ENCODE measurements at places on chromosomes 7 and 10.

GRCh38 chr10:11525503-11525902 is 85.9 kb downstream of the USP6NL start:
- DNase-seq: no peak

DNA sequence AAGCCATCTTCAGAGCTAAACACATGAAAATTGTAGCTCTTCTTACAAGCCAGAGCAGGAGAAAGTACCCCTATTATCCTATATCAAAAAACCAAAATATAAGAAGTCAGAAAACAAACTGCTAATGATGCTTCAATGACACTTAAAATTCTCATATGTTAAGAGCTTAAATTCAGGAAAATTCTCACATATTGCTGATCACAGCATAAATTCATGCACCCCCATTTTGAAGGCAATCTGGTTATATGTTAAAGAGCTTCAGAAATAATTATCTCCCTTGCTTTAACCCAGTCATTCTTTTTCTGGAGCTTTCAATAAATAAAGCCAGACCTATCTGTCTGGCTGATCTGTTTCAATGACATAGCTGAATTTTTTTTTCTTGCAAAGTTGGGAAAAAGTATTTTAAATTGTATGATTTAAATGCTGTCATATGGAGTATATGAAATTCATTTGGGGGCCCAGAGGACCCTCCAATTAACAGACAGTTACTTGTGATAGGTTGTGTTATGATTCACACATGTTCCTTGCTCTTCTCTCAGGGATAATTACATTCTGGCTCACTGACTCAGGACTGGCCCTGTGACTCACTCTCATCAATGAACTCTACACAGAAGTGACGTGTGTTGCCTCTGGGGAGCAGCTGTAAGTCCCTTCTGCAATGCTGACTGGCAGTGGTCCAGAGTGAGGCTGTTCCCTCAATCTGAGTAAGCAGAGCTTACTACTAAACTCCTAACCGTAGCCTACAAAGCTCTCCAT is 85.2 kb downstream of the HGF start:
- no peak for DNase-seq

DNA sequence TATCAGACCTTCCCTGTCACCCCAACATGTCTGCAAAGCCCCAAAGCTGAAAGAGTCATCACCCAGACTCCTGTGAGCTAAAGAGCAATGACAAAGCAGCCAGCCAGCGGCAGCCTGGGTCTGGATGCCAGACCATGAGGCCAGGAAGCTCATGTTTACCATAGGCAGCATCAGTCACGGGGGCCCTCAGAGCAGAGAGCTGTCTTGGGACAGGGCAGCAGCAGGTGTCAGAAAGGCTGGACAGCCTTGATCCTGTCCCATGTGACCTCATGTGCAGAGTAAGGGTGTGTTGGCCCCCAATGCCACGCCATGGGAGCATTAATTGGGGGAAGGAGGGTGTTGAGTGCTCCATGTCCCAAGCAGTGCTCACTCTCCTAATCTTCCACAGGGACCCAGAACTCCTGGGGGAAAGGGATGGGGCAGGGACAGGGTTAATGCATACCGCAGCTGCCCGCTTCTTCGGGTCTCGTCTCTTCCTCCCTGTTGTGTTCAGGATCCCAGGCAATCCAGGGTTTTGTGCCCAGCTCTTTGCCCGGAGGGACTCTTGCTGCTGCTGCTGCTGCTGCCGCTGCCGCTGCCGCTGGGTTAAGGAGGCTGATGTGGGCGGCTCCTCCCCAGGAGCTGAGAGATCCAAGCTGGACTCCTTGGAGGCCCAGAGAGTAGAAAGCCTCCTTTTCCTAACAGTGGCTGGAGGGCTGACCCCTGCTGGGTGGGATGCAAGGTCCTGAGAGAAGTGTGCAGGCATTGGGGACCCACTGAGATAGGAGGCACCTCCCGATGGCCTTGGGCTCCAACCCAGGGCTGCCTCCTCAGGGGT is 7.1 kb downstream of the CCDC201 start:
- DNase-seq: no peak

DNA sequence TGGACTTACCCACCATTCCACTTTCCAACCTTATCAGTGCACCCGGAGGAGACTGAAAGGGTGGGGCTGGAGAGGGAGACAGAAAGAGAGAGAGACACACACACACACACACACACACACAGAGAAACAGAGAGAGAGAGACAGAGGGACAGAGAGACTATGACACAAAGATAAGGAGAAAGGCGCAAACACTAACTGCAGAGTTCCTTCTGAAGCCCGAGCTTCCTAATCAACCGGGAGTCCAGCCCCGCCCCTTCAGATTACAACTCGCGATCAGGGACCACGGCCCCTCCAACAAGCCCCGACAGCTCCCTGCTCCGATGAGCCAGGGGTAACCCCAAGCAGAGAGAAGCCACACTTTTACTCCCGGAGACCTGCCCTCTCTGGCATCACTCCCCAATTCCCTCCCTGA is 499 bp downstream of the GAL3ST4 start:
- no peak for DNase-seq

GRCh38 chr7:98265841-98266271 is 13.8 kb upstream of the TECPR1 start:
- no peak for DNase-seq

DNA sequence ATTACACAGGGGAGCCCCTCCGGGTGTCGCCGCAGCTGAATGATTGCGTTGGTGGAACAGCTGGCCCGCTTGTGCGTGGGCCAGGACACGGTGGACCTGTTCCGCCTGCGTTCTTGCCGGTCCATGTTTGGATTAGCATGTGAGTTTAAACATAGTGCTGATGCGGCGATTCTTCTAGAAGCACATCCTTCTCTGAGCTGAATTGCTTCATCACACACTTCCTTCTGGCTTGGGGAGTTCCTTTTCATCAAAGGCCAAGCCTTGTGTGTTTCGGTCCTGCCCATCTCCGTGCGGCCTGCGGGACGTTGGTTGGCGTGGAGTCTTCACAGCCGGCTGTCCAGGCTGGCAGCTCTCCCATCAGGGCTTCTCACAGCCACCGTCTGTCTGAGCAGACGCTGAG is 45.5 kb upstream of the SLC29A4 start:
- DNase-seq: no peak

GRCh38 chr7:139808427-139808826 is 20.6 kb upstream of the TBXAS1 start:
- no peak for DNase-seq

- no peak for DNase-seq
Observed at GRCh38 chr7:30237271-30237695, 47.1 kb upstream of the ZNRF2 start.

DNA sequence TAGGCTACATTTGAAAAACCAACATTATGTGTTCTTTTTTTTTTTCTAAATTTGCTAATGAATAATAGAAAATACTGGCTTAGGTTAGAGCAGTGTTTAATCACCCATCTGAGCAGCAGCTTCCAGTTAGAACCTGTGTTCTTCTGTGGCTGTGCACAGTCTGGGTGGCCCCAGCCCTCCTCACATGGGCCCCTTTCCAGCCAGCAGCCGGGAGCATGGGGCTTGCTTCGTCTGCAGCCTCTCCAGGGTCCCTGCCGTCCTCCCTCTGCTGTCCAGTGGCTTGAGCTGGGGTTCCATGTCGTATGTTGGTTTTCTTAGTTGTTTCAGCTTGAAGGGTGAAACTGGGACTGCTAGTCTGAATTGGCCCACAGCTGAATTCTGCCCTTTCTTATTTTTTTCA is 37.3 kb downstream of the BNIP3 start:
- DNase-seq: no peak

GRCh38 chr10:7388602-7389001 is 22.2 kb downstream of the SFMBT2 start:
- DNase-seq: no peak

DNA sequence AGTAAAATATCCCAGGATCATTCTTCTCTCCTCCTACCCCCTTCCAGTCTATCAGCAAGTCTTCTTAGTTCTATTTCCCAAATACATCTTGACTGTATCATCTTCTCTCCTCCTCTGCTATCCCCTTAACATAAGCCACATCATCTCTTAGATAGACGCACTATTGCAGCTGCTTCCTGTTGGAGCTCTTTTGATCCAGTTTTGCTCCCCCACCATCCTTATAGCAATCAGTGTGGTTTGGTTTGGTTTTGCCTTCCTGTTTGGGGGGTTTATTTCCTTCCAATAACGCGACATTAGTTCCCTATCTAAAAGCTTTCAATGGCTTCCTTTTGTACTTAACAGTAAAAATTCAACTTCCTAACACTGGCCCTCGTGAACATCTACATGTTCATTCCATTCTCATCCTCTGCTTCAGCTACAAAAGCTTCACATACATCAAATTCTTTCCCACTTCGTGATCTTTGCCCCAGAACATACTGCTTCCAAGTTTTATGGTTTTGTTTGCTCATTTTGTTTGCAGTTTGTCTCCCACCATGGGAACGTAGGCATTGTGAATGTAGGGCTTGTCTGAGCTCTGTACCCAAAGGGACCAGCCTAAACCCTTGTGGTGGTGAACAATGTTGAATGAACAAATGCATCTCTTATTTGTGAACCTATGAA is 33.7 kb upstream of the PLXDC2 start:
- no peak for DNase-seq

DNA sequence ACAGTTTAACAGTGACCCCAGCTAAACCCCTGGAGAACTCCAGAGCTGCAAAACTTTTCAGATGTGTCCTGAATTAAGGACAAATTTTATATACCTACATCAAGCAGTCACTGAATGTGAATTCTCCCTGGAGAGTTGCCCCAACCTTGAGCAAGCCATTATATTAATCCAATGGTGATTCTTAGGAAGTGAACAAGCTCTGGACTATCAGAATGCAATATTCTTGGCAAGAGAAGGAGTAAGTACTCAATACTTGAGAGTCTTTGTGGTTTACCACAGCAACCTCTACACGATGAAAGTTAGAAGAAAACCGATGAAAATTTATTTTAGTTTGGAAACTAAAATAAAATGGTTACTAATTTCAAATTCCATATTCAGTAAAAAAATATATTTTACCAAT is 19.3 kb upstream of the ZNF365 start:
- DNase-seq: no peak

- DNase-seq: no peak
Observed at GRCh38 chr7:26397332-26397731, 105.7 kb downstream of the SNX10 start.

GRCh38 chr7:134457210-134457609 is 1.7 kb downstream of the AKR1B1 start:
- DNase-seq: no peak

GRCh38 chr10:17001297-17001744 is 128.3 kb downstream of the CUBN start:
- DNase-seq: no peak

- DNase-seq: no peak
Observed at GRCh38 chr7:44727158-44727936, 21.3 kb upstream of the ZMIZ2 start.

Data from activated CD4-positive, alpha-beta T cell treated with anti-CD3 and anti-CD28 coated beads for 1 hour (primary cell).